Regular cardiac myocyte (primary cell): ENCODE measurements at places on chromosomes 5 and 9. TPM values are rescaled to one million over a fixed set of nuclear protein-coding genes. Genes with fewer than 3 reads are reported as not detected.

Gene TAS2R1
- 0.28 TPM in 1 of 2 replicates, not detected in the other for total RNA-seq

Gene TYRP1
- 1.7 TPM in 1 of 2 replicates, not detected in the other for total RNA-seq

Gene MLANA
- not detected in 2 replicates for total RNA-seq

Gene C1QTNF3
- total RNA-seq: 0.19 and 0.85 TPM in 2 replicates

Gene FKBP15
- total RNA-seq: 16.7 and 17.5 TPM in 2 replicates

Gene ELAVL2
- not detected in 2 replicates for total RNA-seq

Gene MYOZ3
- 0.38 and 0.85 TPM in 2 replicates for total RNA-seq

Gene IRX1
- 0.19 TPM in 1 of 2 replicates, not detected in the other for total RNA-seq

Gene DBN1
- total RNA-seq: 77.2 and 139 TPM in 2 replicates

Gene GLE1
- total RNA-seq: 22.3 and 44.5 TPM in 2 replicates

Gene PCDHGC5
- 1.7 and 2.0 TPM in 2 replicates for total RNA-seq

Gene MRPS27
- total RNA-seq: 67.4 and 84.4 TPM in 2 replicates

Gene NR4A3
- total RNA-seq: 0.58 and 3.7 TPM in 2 replicates

Gene PRUNE2
- 27.2 and 67.7 TPM in 2 replicates for total RNA-seq

Gene SEMA5A
- total RNA-seq: 18.0 and 44.3 TPM in 2 replicates

Gene MAN2A1
- total RNA-seq: 68.4 and 71.9 TPM in 2 replicates

Gene ZFYVE16
- 26.1 and 32.7 TPM in 2 replicates for total RNA-seq

Gene FBP2
- not detected in 2 replicates for total RNA-seq

Gene BHMT2
- 0.58 and 3.7 TPM in 2 replicates for total RNA-seq

Gene CYLC2
- not detected in 2 replicates for total RNA-seq

Gene FREM1
- not detected in 2 replicates for total RNA-seq
